ENCODE measurements at places on chromosomes 6 and 20.

GRCh38 chr6:144944106-144944505 is 659.0 kb downstream of the UTRN start:
- no peak for DNase-seq

DNA sequence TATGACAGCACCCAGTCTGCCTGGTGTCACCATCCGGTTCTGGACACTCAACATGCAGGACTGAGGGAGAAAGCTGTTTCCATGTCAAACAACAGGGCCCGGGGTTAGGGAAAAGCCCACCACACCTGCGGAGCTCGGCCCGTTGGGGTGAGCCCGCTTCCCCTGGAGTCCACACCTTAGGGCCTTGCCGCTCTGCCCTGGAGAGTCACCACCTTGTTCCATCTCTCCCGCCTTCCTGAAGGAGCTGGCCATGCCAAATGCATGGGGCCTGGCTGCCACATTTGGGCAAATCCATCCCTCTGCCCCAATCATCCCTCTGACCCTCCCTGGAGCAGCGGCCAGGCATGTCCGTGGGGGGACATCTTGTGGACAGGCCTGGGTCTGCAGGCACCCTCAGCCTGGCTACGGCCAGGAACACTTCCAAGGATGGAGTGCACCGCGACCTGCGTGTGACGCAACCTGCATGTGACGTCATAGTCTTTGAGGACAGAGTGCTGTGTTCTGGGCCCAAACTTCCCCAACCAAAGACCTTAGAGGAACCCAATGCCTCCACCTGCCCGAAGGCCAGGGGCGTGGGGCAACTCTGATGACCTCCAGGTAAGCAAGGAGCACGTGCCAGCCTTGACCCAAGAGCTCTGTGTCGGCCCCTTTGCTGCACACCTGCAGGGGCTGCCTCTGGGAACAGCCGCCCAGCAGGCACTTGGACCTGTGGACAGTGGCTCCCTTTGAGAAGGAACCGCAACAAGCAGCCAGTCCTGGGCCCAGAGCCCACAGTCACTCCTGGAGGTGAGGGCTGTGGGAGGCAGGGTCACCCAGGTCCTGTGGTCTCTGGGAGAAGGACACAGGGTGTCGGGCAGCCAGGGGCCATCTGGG is 1.7 kb downstream of the CABLES2 start:
- DNase-seq = no peak

DNA sequence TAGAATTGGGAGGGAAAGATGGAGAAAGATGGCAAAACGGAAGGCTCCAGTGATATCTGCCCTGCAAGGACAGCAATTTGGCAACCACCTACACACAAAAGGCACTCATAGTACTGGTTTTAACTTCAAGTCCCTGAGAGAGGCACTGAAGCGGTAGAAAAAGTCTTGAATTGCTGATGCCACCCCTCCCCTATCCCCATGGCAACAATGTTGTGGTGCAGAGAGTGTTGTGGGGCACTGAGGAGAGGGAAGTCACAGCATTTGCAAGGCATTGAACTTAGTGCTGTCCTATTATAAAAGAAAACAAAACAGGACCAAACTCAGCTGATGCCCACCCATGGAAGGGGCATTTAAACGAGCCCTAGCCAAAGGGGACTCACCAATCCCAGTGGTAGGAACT is 343.7 kb downstream of the HAO1 start:
- no peak for DNase-seq

GRCh38 chr6:138817799-138818198 is 21.9 kb downstream of the ECT2L start:
- DNase-seq = no peak

DNA sequence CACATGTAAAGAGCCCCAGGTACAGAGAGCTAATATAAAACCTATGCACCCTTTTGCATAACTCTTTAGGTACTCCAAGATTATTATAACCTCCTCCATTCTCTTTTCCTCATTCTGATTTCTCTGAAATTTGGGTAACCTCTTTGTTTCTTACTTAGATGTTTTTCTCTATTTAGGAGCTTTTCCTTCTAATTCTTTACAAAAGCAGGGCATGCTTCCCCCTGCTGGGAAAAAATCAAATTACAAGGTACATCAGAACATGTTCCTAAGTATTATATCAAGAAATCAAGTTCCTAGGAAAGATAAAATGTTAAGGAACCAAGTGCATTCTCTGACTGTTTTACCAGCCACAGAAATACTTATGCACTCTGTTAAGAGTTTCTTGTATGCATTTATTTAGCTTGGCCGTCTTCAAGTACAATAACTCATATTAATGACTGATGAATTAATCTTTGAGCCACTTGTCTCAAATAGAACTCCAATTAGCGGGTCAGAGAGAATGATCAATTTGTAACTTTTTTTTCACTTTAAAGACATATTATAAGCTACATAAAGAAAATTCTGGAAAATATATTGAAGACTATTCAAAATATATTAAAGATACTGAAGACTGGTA is 2.1 kb downstream of the KHDRBS2 start:
- no peak for DNase-seq

DNA sequence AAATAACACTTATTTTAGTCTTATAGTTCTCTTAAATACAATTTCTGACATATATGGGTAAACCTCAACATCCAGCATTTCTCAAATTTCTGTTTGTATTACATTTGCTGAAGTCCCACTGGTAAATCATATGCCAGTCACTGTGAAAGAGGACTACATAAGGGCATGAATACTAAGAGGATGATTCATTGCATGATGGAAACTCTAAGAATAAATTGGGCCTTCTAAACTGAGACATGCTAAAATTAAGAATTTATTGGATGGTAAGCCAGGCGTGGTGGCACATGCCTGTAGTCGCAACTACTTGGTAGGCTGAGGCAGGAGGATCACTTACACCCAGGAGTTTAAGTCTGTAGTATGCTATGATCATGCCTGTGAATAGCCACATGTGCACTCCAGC is 12.1 kb downstream of the DEFB123 start:
- no peak for DNase-seq

- no peak for DNase-seq
Observed at GRCh38 chr6:161804838-161805237, 531.0 kb upstream of the AGPAT4 start.

DNA sequence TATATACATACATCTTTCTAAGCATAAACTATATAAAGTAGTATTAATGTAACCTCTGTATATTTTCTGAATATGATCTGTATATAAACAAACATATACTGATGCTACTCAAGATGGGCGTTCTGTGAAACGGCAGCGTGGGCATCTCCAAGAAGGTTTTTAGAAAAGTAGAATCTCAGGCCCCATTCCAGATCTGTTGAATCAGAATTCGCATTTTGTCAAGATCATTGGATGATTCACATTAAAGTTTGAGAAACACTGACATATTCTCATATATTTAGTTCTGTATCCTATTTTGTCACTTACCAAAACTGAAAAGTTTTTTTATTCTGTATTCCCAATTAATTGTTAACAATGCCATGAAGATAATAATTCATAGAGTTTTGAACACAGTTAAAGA is 5.5 kb downstream of the C6orf141 start:
- no peak for DNase-seq

DNA sequence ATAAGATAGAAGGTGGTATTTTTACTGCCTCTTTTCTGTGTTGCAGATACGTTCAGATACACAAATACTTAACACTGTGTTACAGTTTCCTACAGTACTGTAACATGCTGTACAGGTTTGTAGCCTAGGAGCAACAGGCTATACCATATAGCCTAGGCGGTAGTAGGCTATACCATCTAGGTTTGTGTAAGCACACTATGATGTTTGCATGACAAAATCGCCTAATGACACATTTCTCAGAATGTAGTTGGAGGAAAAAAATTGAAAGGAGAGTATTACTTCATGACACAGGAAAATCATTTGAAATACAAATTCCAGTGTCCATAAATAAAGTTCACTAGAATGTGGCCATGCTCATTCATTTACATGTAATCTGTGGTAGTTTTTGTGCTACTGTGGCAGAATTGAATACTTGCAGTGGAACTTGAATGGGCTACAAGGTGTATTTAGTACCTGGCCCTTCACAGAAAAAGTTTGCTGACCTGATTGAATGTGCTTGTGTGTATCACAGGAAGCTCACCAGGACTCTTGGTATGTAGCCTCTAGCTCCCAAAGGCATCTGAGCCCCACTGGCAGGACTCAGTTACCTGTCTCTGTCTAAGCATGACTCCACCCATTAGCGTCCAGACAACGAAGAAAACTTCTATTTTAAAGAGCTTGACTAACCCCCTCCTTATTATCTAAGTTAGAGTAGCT is 18.8 kb downstream of the TOP1 start:
- no peak for DNase-seq

Data from GM12892 (cell line).